ENCODE measurements at places on chromosomes 1 and 21.

DNA sequence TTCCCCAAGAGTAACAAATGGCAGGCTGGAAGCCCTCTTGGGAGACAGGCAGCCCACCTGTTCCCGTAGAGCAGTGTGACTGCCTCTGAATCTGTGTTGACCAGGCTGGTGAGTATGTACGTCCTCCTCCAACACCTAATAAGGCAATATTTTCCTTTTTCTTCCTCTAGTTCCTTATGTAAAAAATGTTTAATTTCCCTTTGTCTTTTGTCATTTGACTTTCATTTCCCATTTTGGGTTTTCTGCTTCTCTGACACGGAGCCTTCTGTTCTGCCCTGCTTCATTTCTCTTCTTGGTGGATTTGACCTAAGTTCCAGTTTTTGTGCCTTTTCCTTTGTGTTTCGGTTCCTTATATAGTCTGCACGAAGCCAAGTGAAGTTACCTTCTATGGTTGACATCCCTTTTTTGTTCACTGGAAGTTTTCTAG is 65.8 kb upstream of the ATF3 start:
- no peak for DNase-seq

DNA sequence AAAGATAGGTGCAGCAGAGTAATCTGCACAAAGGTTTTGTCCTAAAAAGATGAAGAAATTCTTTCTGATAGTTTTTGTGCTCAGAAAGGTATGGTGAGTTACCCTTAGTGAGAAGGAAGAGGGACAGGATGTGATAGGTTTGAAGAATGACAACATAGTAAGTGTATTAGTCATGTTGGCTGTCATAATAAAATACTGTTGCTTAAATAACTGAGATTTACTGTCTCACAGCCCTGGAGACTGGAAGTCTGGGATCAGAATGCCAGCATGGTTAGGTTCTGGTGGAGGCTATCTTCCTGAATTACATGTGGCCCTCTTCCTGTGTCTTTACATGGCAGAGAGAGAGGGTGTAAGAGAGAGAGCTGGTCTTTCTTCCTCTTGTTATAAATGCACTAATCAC is 965.2 kb downstream of the TTLL7 start:
- DNase-seq = no peak

DNA sequence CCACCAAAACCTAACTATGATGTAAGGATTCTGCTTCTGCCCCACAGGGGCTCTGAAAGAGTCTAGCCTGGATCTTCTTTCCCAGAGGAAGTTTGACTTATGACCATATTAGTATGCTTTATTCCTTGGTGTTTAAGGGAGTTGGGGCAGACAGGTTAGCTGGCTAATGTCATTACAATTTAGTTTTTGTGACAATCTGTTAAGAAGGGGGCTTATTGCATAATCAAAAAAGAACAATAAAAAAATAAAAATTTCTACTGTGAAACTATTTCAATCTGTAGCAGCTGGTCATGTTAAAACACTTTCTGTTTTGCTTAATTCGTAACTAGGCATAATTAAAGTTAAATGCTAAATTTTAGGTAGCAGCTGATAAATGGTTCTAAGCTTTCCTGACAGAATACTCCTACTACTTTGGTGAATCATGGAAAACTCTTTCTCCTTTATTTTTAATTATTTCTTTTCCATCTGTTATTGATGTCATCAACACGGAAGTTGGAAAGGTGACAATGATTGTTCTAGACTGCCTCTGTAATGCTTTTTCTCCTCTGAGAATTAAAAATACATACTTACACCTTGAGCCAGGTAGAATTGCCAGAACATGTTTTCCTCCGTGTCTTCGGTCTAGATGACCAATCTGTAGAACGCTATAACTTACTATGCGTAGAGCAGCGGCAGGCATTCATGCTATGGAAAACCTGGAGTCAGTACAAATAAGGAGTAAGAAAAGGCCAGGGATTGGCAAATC is 18.6 kb downstream of the DYRK3 start:
- DNase-seq = no peak

DNA sequence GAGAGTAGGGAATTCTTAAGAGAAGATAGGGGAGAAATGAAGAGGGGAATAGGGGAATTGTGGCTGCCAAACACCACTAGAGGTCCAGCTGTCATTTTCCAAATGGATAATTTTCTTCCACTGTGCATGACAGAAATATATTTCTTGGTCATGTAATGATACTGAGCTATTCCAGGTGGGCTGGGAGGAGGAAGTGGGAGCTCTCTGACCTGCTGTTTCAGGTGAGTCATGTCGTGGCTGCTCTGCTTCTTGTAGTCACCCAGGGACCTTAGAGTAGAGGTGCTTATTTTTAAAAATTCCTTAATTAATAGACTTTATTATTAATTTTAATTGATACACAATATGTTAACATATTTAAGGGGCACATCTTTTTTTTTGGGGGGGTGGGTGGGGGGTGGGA is 11.9 kb downstream of the PDE4B start:
- DNase-seq = no peak

- DNase-seq = no peak
These were observed 42.7 kb upstream of the ADARB1 start for GRCh38 chr21:45031571-45032191.

DNA sequence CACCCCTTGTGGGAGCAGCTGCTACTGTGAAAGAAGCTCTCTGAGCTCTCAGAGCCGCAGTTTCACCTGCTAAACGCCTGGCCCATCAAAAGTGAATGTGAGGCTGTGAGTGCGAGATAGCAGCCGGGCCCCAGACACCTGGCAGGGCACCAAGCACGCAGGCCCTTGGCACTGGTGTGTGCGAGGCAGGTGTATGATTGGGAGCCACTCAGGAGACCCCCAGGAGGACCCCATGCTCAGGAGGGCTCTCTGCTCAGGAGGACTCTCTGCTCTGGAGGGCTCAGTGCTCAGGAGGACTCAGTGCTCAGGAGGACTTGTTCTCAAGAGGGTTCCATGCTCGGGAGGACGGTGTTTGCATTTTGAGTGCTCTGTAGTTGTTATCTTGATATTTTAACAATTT is 14.3 kb upstream of the ADARB1 start:
- DNase-seq = no peak

GRCh38 chr1:171256940-171257606 is 8.8 kb downstream of the FMO1 start:
- no peak for DNase-seq

GRCh38 chr1:67721112-67721511 is 36.1 kb downstream of the GADD45A start:
- no peak for DNase-seq

GRCh38 chr1:50295566-50295965 is 127.7 kb downstream of the DMRTA2 start:
- DNase-seq = no peak

DNA sequence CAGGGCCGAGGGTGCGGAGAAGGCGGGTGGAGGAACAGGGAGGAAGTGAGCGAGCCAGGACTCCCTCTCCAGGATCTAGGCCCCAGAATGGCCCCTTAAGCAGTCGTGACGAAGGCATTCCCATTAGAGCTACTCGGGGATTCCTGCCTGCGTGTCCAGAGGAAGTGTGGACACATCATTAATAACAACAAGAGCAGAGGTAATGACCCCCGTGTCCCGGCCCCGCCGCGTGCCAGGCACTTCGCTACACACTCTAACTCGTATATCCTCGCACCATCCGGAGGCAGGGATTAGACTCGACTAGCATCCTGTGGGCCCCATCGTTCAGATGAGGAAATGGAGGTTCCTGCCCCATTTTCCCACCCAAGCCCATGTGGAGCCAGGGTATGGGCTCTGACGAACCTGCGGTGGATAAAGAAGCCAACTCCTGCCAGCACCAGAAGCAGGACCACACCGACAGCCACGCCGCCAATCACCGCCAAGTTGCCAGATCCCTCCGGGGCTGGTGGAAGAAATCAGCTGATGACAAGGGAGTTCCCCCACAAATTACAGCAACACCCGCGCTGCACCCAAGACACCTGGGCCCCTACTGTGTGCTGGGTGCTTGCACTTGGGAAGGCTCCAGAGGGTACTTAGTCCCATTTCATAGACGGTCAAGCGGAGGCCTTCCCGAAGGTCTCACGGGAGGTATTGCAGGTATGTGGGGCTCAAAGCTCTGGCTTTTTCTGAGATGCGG is 21.6 kb downstream of the EPHA2 start:
- no peak for DNase-seq

DNA sequence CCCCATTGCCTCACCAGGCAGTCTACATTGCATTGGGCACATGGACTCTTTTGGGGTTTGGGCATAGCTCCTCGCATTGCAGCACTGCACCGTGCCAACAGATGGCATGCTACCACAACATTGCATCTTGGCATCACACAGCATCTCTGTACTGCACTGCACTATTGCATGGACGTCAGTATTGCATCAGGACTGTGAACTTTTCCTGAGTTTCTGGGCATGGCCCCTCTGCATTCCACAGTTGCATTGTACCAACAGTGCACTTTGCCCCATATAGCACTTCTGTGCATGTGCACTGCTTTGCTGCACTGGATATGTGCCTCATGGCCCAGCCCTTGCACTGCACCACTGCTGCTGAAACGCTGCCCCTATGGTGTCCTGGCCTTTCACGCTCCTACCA is 9.6 kb downstream of the PTPRU start:
- no peak for DNase-seq

DNA sequence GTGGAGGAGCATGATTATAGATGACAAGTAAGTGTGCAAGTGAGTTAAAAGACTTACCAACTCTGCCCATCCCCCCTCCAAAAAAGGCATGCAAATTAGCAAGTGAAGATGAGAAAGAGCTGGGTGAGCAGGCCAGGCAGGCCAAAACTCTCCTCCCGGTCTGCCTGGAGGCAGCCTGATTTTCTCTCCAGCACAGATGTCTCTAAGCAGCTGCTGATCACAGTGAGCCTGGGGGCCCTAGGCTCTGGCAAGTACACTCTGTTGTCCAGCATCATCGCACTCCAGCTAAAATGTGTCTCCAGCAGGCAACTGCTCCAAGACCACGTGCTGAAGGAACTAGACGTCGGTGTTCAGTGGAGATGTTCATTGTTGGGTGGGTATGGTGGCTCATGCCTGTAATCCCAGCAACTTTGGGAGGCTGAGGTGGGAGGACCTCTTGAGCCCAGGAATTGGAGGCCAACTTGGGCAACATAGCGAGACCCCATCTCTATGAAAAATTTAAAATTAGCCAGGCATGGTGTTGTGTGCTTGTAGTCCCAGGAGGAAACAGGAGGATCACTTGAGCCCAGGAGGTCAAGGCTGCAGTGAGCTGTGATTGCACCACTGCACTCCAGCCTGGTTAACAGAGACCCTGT is 56.7 kb upstream of the PUM1 start:
- DNase-seq = no peak

- no peak for DNase-seq
These were observed 189.3 kb downstream of the SLC35F3 start for GRCh38 chr1:234093741-234094140.

DNA sequence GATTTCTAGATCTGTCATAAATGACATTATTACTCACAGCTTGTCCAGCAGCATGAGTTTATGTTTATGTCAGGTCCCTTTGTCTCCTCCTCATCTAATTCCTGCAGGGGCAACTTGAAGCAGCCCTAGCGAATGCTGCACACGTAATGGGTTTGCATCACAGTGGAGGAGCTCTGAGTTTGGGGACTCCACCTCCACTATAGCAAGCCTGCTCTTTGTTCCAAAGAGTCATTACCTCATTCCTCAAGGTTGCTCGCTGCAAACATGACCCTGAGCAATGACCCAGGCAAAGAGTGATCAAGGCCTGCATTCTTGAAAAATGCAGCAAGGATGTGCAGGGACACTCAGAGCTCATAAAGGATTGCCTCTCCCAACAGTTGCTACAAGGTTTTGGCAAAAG is 261.9 kb downstream of the HHIPL2 start:
- DNase-seq = no peak

GRCh38 chr1:229028987-229029878 is 241.7 kb upstream of the RAB4A start:
- no peak for DNase-seq

DNA sequence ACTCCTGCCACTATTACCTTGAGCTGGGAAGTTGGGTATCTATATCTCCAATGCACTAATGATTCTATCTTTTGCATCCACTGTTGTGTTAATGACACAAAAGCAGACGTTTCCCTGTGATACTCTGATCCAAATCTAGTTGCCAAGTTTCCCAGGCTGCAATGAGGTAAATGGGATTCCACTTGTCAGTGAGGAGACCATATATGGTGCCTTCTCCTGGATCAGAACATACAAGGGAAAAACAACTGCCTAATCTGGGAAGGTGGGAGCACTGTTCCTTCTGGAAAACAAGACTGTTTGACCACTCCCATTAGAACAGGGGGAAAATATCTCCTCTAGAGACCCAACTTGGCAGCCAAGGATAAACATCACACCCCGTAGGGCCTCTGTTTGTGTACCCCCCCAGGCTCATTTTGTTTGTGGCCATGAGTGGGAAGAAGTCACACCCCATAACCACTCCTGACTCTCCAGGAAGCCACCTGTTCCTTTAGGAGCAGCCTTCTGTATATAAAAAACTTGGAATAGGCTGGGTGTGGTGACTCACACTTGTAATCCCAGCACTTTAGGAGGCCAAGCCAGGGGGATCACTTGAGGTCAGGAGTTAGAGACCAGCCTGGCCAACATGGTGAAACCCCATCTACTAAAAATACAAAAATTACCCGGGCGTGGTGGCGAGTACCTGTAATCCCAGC is 28.5 kb upstream of the SLC6A9 start:
- no peak for DNase-seq

DNA sequence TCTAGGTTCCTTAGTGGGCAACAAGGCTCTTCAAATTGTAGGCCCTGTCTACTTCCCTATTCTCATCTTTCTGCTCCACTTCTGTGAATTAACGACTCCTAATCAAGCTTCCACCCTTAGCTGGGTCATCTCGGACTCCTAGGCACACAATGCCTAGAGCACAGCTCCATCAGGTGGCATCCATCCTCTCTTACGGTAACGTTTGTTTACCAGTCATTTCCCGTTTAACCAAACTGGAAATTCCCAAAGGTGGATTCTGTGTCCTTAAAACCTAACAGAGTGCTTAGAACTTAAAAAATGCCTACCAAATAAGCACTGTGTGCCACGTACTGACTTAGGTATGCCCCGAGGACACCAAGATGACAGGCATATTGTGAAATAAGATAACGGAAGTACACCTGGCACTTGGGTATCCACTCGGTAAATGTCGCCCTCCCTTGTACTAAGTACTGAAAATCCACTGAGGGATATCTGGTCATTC is 1.5 kb downstream of the PARP1 start:
- no peak for DNase-seq

DNA sequence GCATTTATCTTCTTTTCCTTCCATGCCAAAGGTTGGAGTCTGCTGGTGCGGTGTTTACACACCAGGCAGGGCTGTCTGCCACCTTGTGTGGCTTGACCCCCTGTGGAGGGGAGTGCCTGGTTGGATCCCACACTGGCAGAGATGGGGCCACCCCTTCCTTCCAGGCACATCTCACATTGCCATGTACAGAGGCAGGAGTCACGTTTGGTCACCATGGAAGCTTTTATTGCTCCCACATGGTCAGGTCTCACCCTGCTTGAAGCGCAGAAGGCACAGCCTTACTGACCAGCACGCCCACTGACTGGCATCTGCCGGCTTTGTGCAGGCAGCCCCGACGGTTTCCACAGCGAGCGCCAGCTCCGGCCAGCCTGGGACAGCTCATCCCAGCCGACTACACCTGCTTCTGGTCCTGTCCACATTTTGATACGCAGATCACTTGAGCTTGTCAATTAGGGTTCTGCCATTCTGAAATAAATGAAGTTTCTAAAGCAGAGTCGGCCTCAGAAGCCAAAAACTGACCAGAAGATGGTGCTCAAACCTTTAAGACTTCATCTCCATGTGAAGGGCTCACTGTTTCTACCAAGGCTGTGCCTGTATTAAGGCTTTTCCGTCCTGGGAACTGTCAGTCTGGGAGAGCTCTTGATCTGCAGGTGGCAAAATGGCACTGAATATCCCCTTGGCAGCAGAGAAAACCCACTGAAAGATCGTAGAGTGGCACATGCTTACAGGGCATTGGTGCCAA is 35.6 kb upstream of the EPHA8 start:
- DNase-seq = no peak

GRCh38 chr1:94105581-94105952 is 15.4 kb downstream of the ABCA4 start:
- no peak for DNase-seq
